ENCODE measurements at places on chromosomes 4 and X. TPM values are rescaled to one million over a fixed set of nuclear protein-coding genes. Genes with fewer than 3 reads are reported as not detected.

GRCh38 chr4:124817531-124817930 lies 105.0 kb upstream of the ANKRD50 start:
- no peak for DNase-seq

DNA sequence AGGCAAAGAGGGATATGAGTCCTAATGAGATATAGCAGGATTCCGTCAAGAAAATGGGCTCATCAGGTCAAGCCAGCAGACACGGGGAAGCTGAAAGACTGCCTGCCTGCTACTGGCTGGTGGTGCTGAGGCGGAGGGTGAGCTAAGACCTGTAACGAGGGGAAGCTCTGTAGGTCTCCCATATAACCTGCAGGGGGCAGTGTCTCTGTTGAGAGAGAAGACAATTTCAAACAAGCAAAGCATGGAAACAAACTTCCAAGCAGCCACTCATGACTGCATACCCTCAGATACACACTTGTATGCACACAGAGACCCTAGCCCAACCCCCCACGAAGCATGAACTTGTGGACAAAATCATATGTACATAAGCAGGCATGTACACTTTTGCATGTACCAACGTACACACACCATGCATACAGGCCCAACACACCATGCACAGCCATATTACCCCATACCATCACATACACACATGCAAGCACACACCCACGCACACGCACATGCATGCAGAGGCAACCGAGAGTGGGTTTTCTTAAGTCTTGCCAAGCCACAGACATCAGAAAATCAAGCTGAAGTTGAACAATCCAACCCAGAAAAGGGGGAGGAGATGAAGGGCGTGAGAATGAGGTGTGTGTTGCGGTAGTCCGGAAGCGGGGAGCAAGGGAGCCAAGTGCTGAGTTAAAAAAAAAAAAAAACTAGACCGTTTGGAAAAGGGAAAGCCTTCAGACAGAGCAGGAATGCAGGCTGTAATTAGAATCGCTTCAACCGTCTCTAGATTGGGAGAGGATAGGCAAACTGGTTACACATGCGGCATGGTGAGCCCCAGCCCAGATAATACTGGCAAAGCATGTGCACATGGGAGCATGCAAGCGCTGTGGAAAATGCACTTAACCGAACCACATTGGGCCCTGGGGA lies 71.0 kb downstream of the PJA1 start:
- peak; percentile 93 for DNase-seq

CCDC158 gene
- total RNA-seq = 0.59 TPM

RBMXL3 gene
- not detected for total RNA-seq

DNA sequence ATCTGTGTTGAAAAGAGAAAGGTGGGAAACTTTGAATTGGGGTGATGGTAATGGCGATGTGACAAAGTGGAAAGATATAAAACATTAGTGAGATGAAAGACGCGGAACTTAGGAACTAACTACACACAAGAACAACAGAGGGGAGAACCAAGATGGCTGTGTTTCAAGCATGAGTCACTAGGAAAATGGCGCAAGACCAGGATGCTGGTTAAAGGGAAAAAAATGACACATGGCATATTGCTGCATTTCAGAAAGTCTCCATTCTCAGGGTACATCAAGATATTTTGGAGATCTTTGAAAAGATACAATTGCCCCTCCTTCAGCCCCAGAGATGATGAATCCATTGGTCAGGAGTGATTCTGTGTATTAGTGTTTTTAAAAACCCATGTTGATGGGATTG lies 164.4 kb downstream of the FBXO8 start:
- DNase-seq = no peak

- no peak for DNase-seq
Measured at GRCh38 chrX:72685810-72686456, 28.2 kb downstream of the PHKA1 start.

DNA sequence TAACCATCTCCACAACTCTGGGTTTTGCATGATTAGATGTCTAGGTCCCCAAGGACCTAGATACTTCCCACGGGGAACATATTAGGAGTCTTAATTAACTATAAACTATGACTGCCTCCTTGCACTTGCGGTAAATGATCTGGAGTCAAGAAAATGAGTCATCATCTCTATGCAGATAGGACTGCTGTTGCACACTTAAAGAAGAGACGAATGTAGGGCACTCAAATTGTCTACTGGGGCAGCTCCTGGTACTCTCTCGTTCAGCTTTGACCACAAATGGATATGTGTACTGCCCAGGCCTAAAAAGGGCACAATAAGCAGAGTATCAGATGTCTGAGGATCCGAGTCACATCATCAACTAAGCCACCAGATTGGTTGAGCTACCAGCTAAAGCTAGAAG lies 1783.4 kb upstream of the AGA start:
- no peak for DNase-seq

CXCL8 gene
- total RNA-seq = 1.5 TPM

OTUD5 gene
- total RNA-seq = 31.2 TPM

DNA sequence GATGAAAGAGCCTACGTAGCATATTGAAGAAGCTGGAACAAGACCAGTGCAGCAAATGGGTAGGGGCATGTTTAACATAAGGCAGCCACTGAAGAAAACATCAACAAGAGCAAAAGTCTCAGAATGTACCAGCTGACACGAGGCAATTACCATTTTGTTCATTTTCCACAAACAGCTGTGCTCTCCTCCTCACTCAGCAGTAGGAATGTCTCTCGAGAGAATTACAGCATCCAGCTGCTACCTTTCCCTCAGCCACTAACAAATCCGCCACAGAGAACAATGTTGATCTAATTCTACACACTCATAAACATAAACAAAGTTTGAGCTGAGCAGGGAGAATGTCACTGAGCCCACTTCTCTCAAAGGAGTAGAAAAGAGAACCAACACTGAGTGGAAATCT lies 68.0 kb downstream of the OPHN1 start:
- DNase-seq = no peak

IL1RAPL1 gene
- 0.29 TPM for total RNA-seq

NHSL2 gene
- 1.1 TPM for total RNA-seq

GRCh38 chr4:184347251-184348239 lies 126.8 kb downstream of the IRF2 start:
- no peak for DNase-seq

DNA sequence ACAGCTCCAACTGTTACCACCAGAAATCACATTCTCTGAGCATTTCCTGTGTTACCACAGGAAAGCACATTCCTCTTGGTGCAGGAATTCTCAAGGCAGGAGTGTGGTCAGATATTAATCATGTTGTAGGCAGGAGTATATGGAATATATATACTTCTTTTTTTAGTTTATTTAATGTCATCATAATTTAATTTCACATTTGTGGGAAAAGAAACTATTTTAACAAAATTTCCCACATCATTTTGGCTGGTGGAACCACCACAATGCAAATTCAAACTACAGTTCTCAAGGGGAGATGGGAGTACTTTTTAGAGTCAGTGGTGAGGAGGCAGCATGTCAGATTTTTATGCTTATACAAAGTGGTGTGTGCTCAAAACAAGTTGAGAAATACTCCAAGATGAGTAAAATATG lies 139.0 kb downstream of the ATP10D start:
- no peak for DNase-seq

RPL10 gene
- total RNA-seq = 1,832 TPM

NXF2 gene
- total RNA-seq = not detected

All from osteoblast (primary cell).